ENCODE measurements at places on chromosomes 1 and 21.

DNA sequence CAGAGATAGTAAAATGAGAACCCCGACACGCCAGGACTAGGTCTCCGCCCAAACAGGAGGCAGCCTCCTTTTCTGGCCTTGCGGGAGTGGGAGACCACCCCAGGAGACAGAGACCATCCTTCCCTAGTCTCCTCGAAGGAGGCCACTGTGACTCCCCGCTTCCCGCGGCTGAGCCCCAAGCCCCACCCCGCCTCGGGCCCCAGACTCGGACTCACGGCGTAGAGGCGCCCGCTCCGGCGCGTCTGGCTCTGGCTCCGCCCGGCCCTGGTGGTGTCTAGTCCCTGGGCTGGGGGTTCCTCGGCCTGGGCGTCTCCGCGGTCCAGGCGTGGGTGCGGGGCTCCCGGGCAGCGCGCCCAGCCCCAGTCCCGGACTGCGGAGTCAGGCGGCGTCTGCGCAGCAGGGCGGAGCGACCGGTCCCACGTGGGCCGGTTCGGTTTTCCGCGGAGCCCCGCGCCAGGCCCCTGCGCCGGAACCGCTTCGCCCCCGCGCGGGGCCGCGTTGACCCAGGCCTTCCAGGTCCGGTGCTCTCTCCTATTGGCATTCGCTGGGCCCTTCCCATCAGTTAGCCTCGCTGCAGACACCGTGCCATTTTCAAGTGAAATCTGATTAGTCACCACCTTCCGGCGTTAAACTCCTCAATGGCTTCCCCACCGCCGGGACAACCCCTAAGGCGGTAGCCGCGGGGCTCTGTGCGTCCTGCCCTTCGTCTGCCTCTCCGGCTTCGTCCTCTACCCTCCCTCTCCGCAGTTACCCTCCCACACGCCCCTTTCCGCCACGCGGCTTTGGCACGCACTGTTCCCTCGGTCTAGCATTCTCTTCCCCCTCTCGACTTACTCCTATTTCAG is at the start of gene C1orf216:
TSS of gene C1orf216 (minus strand) at position 393 of the 845 bp plus-strand sequence. CDS start 2,563 bp downstream, outside the sequence.
- peak; percentile 35 for DNase-seq

GRCh38 chr1:43861988-43862735 is 71.4 kb upstream of the ARTN start:
- DNase-seq = no peak

DNA sequence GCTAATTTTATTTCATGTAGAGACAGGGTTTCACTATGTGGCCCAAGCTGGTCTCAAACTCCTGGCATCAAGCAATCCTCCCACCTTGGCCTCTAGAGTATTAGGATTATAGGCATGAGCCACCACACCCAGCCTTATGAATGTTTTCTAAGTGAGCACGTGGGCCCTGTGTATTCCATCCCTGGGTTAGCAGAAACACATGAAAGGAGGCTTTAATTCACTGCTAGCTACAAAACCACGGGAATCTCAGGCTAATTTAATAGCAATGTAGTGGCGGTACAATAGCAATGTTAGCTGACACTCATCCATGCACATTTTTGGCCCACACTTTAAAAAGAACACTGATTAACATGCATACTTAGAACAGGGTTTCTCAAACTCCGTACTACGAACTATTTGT is 32.0 kb downstream of the VTCN1 start:
- DNase-seq = no peak

DNA sequence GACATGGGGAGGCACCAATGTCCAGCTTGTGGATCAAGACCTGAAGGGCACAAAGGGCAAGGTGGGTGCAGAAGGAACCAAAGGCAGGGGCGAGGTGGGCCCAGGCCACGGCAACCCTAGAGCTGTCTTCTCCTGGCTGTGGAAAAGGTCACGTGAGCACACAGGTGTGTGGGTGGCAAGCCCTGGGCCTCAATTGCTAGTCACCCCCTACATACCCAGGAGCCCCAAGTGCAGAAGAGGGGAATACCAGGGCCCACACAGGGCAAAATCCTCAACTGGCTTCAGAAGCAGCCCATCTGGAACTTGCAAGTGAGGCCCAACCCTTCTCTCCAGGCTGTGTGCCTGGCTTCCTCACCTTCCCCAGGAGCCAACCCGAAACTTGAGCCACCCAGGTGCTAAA is 25.6 kb downstream of the ZBTB17 start:
- no peak for DNase-seq

- no peak for DNase-seq
Observed at GRCh38 chr1:11590395-11590794, 63.8 kb downstream of the FBXO2 start.

DNA sequence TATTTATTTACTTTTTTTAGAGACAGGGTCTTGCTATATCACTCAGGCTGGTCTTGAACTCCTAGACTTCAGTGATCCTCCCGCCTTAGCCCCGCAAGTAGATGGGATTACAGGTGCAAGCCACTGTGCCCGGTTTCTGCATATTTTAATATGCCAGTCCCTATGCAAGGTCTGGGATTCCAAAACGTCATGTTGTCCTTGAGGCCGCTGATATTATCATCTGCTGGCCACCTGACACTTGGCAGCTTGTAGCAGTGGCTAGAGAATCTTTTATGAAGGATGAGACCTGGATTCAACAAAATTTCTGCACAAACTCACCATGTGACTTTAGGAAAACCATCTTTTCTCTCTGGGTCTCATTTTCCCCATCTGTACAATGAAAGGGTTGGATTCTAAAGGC is 32.9 kb upstream of the OSBPL9 start:
- DNase-seq = no peak

GRCh38 chr1:151916726-151917370 is 7.5 kb upstream of the THEM4 start:
- no peak for DNase-seq

DNA sequence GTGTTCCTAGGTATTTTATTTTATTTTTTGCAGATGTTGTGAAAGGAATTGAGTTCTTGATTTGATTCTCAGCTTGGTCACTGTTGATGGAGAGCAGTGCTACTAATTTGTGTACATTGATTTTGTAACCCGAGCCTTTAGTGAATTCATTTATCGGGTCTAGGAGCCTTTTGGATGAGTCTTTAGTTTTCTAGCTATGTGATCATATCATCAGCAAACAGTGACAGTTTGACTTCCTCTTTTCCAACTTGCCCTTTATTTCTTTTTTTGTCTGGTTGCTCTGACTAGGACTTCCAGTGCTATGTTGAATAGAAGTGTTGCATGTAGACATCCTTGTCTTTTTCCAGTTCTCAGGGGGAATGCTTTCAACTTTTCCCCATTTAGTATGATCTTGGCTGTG is 138.9 kb downstream of the LHX8 start:
- DNase-seq = no peak

GRCh38 chr1:56645677-56646305 is 677 bp downstream of the PRKAA2 start:
- DNase-seq = peak; percentile 66

GRCh38 chr1:225191199-225191753 is 236.6 kb downstream of the LBR start:
- no peak for DNase-seq

DNA sequence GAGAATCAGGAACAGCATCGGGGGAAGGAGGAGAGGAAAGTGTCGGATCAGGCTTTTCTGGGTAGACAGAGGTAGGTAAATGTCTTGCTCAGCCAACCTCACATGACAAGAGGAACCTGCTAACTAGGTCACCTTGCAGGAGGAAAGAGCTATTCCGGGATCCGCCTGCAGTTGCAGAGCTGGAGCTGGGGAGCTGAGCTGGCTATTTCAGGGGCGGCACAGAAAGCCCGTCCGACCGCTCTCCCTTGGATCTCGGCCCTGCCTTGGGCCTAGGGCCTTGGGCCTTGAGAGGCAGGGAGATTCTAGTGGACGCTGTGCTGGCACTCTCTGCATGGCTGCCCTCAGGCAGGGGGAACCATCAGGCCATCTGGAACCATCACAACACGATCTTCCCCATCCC is 56.5 kb upstream of the CTPS1 start:
- DNase-seq = no peak

DNA sequence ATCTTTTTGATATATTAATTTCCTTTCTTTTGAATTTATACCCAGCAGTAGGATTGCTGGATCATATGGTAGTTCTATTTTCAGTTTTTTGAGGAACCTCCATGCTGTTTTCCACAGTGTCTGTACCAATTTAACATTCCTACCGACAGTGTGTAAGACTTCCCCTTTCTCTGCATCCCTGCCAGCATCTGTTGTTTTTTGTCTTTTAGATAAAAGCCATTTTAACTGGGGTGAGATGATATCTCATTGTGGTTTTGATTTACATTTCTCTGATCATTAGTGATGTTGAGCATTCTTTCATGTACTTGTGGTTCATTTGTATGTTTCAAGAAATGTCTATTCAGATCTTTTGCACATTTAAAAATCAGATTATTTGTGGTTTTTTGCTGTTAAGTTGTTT is 62.4 kb upstream of the STUM start:
- no peak for DNase-seq

DNA sequence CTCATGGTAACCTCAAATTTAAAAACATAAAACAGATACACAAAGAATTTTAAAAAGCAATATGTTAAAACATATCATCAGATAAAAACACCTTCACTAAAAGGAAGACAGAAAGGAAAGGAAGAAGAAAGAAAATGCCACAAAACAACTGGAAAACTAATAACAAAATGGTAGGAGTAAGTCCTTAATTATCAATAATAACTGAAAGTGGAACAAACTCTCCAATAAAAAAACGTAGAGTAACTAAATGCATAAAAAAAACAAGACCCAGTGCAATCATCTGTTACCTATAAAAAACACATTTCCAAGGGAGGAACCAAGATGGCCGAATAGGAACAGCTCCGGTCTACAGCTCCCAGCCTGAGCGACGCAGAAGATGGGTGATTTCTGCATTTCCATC is 47.1 kb upstream of the ACADM start:
- no peak for DNase-seq

GRCh38 chr1:49397086-49397485 is 620.4 kb upstream of the BEND5 start:
- DNase-seq = no peak

DNA sequence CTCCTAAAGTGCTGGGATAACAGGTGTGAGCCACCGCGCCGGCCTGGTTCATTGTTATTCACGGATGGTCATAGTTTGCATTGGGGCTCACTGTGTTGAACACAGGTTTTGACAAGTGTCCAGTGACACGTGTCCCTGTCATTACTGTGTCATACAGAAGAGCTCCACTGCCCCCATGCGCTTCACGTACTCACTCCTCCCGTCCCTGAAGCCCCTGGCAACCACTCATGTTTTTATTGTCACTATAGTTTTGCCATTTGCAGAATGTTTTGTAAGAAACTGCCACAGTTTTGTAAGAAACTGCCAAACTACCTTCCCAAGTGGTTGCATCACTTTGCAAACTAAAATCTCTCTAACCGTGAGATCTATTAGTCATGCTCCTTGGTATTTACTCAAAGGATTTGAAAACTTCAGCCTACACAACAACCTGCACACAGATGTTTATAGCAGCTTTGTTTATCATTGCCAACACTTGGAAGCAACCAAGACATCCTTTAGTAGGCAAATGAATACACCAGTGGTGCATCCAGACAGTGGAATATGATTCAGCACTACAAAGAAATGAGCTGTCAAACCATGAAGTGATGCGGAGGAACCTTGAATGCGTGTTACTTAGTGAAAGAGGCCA is 163.2 kb upstream of the COL6A1 start:
- DNase-seq = no peak

GRCh38 chr1:31657020-31657804 is 12.5 kb upstream of the PEF1 start:
- no peak for DNase-seq

Measured in NCI-H2029 treated with DMSO at 0.1 percent for 48 hours (cell line).